ENCODE measurements at places on chromosomes 12 and 14.

DNA sequence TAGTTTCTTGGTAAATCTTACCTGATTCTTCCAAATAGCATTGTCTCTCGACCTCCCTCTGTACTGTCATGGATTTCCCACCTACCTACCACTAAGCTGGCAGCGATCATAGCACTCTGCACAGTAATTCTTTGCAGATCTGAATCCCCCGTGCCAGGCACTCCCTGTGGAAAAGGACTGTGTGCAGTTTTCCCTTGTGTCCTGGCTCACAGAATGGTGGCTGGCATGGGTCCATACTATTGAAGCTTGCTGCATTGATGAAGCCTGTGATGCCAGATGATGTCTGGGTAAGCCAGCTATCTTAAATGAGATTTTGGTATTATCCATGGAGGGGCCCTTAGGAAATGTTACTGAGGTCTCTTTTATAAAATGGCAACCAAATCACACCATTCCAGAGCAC, 135.7 kb downstream of the RPAP3 start:
- DNase-seq: no peak

GRCh38 chr12:58703866-58704265, 216.4 kb downstream of the LRIG3 start:
- no peak for DNase-seq

DNA sequence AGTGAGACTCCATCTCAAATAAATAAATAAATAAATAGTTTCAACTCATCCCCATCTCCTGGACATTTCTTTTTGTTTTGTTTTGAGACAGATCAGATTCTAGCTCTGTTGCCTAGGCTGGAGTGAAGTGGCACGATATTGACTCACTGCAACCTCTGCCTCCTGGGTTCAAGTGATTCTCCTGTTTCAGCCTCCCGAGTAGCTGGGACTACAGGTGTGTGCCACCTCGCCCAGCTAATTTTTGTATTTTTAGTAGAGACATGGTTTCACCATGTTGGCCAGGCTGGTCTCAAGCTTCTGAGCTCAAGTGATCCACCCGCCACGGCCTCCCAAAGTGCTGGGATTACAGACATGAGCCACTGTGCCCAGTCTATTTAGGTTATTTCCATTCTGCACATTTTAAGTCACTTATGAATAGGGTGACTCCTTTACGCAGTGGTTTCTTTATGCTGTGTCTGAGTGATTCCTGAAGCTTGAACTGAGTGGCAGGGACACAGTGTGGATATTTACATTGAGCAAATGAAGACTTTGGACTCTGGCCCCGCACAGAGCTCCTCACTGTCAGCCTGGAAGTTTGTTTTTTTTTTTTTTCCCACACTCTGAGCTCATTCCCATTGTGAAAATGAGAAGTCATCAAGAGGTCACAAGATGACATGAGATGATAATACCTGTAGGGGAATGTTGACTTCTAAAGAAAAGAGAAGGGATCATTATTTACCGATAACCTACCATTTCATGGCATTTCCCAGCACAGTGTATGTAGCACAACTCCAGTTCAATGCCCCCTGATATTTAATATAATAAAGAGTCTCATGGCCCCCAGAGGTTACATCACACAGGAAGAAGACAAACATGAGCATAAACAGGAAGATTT, 72.6 kb downstream of the TBX3 start:
- no peak for DNase-seq

DNA sequence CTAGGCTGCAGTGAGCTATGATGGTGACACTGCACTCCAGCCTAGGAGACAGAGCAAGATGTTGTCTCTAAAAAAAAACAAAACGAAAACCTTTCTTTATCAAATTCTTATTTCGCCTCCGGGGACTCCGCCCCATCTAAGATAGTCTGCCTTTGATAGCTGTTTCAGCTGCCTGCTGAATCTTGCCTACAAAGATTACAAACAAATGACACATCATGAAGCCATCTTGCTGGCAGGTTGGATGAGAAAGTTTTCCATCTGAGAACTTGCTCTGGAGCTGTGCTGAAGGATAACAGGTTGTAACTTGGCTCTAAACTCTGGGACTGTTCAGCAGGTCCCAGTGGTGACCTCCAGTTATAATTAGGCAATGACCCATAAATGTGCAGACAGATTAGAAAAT, 41.8 kb upstream of the AEBP2 start:
- no peak for DNase-seq

DNA sequence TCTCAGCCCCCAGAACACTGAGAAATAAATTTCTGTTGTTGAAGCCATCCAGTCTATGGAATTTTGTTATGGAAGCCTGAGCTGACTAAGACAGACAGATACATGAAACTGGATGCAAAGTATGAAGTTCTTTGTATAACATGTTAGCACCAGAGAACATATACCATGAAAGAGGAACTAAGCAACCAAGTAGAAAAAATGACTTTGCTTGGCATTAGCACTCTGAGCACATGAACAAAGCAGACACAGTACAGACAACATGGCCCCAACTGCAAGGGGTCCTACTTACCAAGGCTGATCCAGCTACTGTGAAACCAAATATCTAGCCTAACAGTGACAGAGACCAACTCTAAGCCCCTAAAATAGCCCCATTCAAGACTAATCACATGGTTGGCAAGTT, 13.8 kb downstream of the EXOC5 start:
- DNase-seq: no peak

- DNase-seq: no peak
These were observed 25.2 kb downstream of the DAAM1 start for GRCh38 chr14:59213368-59214315.

GRCh38 chr12:80607361-80608135, 99.9 kb upstream of the MYF6 start:
- no peak for DNase-seq

- DNase-seq: peak; percentile 13
These were observed 45.8 kb downstream of the CCER1 start for GRCh38 chr12:90909069-90909770.

DNA sequence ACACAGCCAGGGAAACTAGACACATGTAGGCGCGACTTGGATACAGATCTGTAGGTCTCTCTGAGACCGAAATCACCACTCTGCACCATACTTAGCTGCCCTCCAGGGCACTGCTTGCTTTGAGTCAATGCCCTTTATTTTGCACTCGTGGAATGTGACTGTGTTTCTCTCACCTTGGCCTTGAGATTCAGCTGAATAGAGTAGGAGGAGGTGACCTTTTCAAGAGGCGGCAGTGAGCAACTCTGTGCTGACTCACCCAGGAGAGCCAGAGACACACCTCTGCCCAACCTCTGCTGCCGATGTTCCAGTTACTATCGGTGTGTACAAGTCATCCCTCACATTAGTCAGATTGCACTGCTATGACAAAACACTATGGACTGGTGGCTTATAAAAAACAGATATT, 583.4 kb downstream of the VRK1 start:
- no peak for DNase-seq

- DNase-seq: no peak
These were observed 17.7 kb downstream of the OR6S1 start for GRCh38 chr14:20623798-20624197.

GRCh38 chr12:47819138-47819895, 386 bp downstream of the HDAC7 start:
- no peak for DNase-seq

GRCh38 chr12:87280356-87280755, 748.8 kb downstream of the C12orf50 start:
- DNase-seq: no peak

GRCh38 chr12:46944088-46944487, 118.3 kb upstream of the SLC38A4 start:
- no peak for DNase-seq

- no peak for DNase-seq
These were observed 88.8 kb downstream of the TMX1 start for GRCh38 chr14:51328772-51329353.

Data from NCI-H1694 treated with DMSO at 0.1 percent for 48 hours (cell line).